GM13976 (cell line): ENCODE measurements at places on chromosomes 3 and 15.

DNA sequence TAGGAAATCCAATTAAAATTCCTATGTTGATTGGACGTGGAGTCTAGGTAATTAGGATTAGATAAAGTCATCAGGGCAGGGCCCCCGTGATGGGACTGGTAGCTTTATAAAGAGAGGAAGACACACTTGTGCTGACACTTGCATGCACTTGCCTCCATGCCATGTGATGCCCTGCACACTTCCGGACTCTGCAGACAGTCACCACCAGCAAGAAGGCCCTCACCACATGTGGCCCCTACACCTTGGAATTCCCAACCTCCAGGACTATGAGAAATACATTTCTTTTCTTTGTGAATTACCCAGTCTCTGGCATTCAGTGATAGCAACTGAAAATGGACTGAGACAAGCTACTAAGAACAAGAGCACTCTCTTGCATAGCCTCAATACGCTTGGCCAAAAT lies 90.6 kb downstream of the CRYGS start:
- no peak for DNase-seq

DNA sequence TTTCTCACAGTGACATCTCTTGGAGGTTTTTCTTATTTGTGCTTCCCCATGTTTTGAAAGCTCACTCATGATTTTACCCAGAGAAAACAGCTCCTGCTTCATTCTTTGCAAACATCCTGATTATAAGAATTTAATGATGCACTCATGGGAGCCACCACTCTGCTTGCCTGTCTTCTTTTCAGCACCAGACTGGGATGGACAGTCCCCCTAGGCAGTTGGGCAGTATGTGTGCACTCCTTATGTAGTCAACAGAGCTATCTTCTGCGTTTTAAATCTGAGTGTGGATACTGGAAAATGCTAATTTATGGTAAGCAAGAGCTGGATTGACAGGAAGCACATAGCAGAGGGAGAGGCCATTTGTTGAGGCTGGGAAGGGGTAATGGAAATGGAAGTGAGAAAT lies 276.1 kb downstream of the AGBL1 start:
- DNase-seq = no peak

DNA sequence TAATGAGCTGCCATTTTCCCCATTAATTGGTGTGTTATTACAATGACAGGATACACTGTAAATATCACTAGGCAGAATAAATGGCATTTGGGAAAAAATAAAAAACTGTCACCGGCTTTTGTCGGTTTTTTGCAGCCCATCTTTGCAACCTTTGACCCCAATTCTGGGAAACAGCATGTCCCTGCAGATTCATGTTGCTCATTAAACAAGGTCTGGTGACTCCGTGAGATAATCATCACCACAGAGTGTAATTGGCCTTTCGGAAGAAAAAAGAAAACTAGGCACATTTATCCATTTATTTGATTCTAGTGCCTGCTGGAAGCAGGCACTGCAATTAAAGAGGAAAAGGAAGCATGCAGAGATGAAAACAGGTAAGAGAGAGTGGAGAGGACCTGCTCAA lies 64.5 kb downstream of the TRAT1 start:
- DNase-seq = no peak

DNA sequence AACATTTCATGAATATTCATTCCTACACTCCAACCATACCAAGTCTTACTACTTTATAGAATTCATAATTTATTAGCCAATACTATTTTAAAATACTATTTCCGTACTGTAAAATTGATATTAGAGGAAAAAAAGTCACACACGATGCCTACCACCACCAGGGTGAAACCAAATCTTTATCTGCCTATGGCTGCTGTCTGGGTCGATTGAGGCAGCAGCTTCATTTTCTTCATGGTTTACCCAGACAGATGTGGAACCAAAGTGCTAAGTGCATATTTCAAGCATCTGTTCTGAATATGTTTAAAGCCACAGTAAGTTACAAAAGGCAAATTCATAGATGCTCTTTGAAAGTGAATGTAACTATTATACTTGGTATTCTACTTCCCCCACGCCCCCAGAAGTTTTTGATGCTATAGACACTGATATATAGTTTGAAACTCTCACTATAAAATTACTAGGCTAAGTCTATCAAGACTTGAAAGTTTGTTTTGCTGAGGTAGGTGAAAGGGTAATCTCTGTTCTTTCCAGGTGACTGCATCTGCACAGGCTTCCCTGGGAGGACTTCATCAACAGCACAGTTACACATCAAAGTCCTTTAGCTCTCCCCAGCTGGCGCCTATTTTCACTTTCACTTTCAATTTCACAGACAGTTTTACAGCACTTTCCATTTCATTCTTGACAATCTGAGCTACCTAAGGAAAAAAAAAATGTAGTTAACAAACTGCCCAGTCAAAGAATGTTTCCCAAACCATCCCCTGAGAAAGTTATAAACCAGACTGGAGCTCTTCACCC lies 113.9 kb downstream of the POLQ start:
- peak; percentile 62 for DNase-seq

GRCh38 chr3:149129326-149130205 lies at the start of gene HPS3:
HPS3 (plus strand) TSS chr3:149129638; CDS start chr3:149129724, 86 bp downstream.
- peak; percentile 95 for DNase-seq

DNA sequence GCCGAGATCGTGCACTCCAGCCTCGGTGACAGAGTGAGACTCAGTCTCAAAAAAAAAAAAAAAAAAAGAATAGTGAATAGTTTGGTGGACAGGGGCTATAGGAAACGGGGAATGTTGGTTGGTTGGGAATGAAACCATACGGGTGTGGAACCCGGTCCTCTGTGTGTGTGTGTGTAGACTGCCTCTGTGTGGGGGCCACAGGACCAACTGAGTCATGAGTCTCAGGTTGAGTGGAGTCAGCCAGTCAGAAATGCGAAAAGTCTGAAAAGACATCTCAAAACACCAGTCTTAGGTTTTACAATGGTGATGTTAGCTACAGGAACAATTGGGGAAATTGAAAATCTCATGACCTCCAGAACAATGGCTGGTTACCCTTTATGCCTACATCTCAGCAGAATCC lies 44.5 kb downstream of the ZDHHC19 start:
- DNase-seq = no peak

DNA sequence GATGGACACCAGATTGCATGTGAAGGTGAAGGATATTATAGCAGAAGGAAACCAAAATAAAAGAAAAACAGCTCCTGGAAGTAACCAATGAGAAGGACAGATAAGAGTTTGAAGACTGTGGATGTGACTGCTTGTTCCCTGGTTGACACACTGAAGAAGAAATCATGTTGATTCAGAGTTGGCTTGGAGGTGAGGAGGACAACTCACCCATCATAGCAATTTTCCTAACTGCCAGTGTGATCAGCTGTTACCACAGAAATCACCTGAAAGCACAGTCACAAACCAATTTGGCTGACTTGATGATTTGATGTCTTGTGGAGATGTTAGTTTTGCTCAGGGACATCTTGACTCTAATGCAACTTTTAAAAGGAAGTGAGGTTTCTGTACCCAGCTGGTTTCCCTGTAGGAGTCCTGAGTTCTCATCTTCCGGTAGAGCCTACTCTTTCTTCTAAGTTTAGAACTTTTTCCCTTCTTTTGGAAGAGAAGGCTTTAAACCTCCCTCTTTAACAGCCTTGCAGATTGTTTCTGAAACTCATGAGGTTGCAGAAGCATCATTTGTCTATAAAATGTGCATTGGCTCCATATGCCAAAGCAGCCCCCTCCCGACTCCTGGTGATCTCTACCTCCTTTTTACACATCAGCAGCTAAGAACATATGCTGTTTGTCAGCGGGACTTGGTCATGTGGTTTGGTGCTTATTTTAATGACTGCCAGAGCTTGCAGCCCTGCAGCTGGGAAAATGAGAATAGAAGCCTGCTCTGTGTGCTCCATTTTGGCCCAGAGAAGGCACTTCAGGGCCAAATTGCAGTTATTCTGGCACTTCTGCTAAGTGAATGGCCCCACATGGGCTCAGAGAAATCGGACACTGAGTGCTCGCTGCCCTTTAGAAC lies 10.3 kb downstream of the ATG7 start:
- DNase-seq = no peak

DNA sequence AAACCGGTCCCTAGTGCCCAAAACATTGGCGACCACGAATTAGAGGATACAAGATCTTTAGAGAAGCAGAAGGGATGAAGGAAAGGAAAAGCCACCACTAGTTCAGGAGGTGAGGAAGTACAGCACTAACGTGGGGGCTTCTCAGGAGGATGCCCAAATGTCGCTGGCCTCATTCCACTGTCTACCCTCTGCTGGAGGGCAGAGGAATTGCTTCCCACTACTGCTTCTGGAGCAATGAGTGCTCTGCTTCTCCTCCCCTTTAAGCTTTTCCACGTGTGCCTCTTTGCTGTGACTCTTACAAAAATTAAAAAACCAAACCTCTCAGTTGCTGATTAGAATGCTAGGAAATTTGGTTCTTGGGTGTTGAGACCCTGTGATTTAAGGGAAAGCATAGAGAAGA lies 281.3 kb downstream of the CLSTN2 start:
- peak; percentile 26 for DNase-seq

- DNase-seq = no peak
Observed at GRCh38 chr3:18217507-18218174, 207.5 kb downstream of the SATB1 start.
